Iris pigment epithelial cell (primary cell): ENCODE measurements at places on chromosomes 2 and 18.

DNA sequence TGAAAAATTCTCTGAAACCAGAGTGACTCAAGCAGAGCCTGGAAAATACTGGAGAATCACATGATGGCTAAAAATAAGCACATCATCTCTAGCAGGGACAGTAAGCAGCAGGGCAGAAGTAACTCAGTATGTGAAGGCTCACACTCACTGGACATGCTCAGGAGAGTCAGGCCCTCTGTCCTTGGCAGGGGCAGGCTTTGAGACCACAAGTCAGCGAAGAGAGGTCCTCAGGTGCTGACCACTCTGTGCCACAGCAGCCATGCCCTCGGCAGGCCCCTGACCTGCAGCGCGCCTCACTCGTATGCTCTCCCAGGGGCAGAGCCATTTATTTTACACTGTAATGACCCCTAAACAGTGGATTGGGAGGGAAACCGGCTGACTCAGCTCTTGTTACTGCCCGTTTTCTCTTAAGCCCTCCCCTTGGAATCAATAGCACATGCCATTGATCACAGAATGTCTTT lies 76.8 kb downstream of the MAPRE2 start:
- peak; percentile 51 for DNase-seq

GRCh38 chr2:7375901-7376300 lies 458.7 kb downstream of the RNF144A start:
- DNase-seq: no peak

- DNase-seq: no peak
These were observed 13.8 kb downstream of the MTCL1 start for GRCh38 chr18:8719192-8719591.

GRCh38 chr18:31148600-31148999 lies 14.1 kb downstream of the DSC1 start:
- no peak for DNase-seq

GRCh38 chr2:53768242-53768542 lies 588 bp downstream of the CHAC2 start:
- no peak for DNase-seq

DNA sequence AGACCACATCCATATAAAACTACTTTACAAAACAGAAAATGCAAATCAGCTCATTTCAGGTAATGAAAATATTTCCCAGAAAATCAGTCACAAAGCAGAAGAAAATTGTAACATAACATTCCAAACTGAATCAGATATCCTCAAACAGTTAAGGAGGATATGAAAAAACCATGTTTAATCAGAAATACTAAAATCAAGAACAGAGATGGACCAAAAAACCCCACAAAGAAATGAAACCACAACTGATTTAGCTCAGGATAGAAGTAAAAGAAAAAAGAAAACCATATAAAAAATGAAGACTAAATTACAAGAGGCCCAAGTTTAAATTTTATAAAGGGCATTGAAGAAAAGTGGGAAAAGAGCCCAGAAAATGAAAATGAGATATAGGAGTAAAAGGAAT lies 102.9 kb downstream of the RAB3GAP1 start:
- no peak for DNase-seq

- no peak for DNase-seq
These were observed 10.1 kb upstream of the CD226 start for GRCh38 chr18:69957747-69958146.

GRCh38 chr2:28982381-28982950 lies 1.4 kb downstream of the TOGARAM2 start:
- DNase-seq: peak; percentile 56

DNA sequence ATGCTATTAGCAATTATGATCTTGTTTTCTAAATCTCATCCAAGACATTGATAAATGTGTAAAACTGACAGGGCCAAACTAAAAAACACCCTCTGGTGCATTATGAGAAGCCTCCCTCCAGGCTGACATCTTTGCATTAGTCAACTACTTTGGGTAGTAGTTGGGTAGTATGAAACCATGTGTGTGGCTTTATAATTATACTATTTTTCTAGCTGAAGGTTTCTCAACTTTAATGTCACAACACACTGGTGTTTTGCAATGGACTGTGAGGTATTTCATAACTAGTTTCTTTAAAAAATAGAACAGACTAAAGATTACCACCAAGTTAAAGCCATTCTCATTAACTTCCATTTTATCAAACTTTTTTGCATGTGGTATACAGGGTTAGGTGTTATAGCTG lies 73.1 kb upstream of the RBMS1 start:
- peak; percentile 76 for DNase-seq

- DNase-seq: peak; percentile 71
These were observed 479 bp downstream of the RNMT start for GRCh38 chr18:13726972-13727331.

DNA sequence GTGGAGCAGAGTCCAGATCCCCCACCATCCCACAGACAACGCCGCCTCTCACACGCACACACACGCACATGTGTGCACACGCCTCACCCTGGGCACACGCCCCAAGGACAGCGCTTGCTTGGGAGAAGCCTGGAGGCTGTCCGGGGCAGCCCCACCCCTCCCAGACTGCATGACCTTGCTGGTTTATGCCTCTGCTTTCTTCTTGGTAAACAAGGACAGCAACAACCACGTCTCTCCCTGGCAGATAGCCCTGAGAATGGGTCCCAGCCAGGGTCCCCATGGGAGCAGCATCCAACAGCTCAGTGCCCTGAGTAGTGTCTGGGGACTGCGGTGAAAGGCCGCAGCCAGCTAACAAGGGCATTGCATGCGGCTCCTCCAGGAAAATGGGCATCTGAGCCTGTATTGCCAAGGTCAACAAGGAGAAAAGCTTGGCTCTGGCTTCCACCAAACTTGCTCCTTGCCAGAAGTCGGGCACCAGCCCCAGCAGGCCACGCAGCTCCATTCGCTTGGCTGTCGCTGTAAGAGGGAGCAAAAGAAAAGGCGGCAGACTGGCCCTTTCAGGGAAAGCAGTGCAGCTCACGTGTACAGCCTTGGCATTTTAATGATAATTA lies 234.6 kb downstream of the EIPR1 start:
- no peak for DNase-seq

DNA sequence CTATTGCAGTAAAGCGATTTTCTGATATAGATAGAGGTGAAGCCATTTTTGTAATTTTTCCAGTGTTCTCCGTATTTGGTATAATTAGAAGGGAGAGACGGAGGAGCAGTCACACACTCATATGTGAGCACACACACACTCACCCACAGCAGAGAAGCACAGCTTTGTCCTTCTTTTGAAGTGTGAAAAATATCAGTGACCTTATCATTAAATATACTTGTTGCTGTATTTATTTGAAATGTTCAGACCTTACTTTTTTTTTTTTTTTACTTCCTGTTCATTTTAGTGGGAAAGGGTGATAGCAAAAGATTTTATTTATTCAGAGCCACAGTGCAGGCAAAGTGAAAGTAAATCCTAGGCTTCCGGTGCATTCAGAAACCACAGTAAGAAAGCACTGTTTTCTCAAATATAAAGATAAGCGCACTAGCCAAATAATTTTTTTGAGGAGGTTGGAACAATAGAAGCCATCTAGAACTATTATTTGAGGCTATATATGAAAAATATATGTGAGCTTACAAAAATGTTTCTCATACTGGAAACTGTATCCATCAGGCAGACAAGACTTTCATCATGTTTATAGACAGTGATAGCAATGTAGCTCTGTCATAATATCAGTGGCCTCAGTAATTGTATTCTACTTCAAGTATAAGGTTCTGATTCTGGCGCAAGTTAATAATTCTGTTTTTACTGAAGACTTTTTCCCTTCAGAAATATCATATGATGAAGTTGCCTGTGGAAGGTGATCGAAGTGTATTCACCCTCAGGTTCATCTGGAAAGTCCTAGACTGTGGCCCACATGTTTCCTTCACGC lies 37.2 kb downstream of the TSHZ1 start:
- DNase-seq: peak; percentile 73

GRCh38 chr2:222526480-222527277 lies 102.3 kb downstream of the SGPP2 start:
- no peak for DNase-seq

DNA sequence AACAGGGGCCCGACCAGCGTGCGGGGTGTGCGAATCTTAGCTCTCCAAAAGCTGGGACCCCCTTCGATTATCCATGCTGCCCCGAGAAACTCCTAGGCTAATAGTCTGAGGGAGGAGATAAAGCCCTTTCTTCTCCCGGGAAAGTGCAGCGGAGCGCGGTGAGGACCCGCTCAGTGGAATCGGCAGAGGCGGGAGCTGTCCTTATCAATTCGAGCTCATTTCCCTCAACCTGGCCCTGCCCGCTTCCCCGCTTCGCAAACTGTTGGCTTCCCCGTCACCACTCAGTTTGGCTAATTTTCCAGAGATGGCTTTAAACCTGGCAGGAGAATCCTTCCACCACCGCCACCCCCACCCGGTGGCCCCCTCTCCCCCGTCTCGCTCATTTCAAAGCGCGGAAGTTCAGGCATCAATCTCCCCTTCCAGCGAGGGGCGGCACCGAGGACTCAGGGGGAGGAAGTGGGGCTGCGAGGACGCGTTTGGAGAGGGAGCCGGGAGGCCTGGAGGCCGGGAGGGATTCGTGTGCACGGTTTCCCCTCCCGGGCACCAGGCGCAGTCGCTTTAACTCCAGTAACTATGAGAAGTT lies 1.6 kb downstream of the KLHL14 start:
- DNase-seq: no peak

DNA sequence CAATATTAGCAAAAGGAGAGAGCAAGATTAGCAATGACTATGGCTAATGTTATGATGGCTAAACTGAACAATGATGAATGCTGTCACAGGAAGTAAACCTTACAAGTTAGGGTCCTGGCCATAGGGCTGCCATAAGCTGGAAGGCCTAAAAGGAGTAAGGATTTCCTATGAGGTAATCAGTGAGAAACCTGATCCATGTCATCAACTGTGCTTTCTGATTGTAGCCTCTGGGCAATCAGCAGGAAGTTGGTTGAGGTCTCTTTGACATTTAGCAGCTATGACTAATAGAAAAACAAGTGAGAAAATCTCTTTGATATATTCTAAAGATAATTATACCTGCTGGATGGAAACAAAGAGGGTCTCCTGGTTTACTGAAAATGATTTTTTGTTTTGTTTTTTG lies 193.0 kb downstream of the RAB3GAP1 start:
- DNase-seq: peak; percentile 86

DNA sequence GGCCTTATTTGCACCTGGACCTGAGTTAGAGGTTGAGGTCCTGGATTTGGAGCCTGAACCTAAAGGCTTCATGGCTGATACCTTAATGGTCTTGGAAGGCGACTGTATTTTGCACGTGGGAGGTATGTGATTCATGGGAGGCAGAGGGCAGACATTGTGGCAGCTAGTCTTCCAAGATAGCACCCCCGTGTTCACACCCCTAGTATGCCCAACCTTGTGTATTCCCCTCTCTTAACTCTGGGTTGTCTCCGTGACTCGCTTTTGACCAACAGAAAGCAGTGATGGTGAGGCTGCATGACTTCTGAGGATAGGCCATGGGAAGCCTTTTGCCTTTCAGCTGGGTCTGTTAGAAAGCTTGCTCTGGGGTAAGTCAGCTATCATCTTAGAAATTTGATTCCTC lies 45.8 kb upstream of the HAAO start:
- DNase-seq: no peak

GRCh38 chr2:127176371-127177311 lies 43.5 kb downstream of the CYP27C1 start:
- DNase-seq: no peak

GRCh38 chr2:20538308-20539132 lies 91.6 kb downstream of the RHOB start:
- no peak for DNase-seq

GRCh38 chr2:230444832-230445231 lies 28.8 kb downstream of the SP100 start:
- DNase-seq: no peak

GRCh38 chr2:459931-460330 lies 172.0 kb upstream of the ALKAL2 start:
- no peak for DNase-seq

DNA sequence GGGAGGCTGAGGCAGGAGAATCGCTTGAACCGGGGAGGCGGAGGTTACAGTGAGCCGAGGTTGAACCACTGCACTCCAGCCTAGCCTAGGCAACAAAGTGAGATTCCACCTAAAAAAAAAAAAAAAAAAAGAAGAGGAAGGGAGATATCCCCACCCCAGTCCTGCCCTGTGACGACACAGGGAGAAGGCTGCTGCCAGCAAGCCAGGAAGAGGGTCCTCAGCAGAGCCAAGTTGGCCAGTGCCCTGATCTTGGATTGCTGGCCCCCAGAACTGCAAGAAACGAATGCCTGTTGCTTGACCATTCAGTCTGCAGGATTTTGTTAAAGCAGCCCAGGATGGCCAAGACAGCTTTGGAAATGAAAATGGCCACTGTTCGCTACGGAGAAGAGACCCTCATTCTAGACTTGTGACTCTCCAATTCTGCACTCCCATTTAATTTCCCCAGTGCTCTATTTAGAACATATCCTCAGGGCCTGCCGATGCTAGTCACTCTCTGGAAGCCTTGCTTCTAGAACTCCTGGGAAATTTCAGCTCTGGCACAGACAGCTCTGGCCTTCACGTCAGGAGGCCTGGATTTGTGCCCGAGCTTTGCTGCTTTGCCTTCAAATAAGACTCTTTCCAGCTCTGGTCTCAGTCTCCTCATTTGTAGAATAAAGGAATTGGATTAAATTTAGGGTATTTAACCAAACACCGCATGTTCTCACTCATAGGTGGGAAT lies 15.7 kb upstream of the AMMECR1L start:
- no peak for DNase-seq

- DNase-seq: no peak
These were observed 1.6 kb downstream of the FEV start for GRCh38 chr2:218983263-218983933.

DNA sequence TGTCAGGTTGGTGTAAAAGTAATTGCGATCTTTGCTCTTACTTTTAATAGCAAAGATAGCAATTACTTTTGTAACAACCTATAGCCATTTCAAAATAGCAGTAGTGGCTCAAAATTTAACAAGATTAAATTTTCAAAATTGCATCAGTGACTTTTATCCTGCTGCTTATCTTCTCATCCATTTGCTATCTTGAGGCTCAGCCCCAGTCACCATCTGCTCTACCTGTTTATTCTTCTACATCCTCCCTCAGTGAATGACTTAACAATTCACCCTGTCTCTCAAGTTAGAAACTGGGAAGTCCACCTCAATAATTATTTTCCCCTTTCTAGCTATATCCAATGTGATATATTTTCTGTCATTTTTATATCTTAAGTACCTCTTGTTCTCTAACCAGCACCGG lies 148.6 kb upstream of the ZNF804A start:
- DNase-seq: no peak

DNA sequence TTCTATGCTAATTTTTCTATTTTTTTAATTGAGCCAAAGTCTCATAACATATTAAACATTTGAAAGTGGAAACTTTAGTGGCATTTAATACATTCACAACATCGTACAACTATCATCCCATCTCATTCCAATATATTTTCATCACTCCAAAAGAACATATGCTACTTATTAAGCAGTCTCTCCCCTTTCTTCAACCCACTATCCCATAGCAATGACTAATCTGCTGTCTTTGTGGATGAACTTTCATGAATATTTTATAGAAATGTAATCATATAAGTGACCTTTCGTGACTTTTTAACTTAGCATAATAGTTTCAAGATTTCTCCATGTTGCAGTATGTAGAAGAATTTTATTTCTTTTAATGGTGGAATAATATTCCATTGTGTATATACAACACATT lies 90.3 kb downstream of the CCDC178 start:
- DNase-seq: no peak
